Glomerular endothelial cell (primary cell): ENCODE measurements at places on chromosomes 16 and 17. TPM values are rescaled to one million over a fixed set of nuclear protein-coding genes. Genes with fewer than 3 reads are reported as not detected.

GRCh38 chr17:34306466-34306865 lies 12.8 kb upstream of the CCL8 start:
- DNase-seq, result no peak

GRCh38 chr17:1957037-1957436 lies 68.1 kb downstream of the RTN4RL1 start:
- DNase-seq, result no peak

Gene RHOT1
- total RNA-seq, result 19.9 and 27.0 TPM in 2 replicates

Gene TUBG1
- 58.9 and 75.8 TPM in 2 replicates for total RNA-seq

GRCh38 chr17:63827801-63828221 lies 348 bp upstream of the FTSJ3 start:
- no peak for DNase-seq
